ENCODE measurements at places on chromosomes 13 and 19.

- no peak for DNase-seq
Measured at GRCh38 chr13:24135674-24136300, 24.7 kb upstream of the SPATA13 start.

DNA sequence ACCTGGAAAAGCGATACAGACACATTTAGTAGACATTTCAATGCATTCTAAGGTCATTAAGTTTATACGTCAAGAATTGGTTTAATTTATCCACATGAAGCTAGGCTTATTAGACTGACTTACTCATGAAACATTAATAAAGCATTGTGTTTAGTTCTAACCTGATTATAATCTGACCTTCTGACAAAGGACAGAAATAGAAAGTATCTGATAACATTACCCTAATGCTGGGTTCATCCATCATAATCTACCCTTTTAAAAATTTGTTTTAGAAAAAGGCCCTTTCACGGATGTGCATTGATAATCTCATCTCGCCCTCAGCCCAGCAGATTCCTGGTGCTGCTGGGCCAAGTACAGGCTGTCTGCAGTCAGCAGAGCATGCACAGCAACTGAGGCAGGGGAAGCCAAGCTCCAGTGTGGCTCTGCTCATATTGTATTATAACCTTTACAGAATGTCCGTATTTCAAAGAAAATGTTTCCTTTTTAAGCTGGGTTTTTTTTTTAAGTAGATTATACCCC lies 142.1 kb upstream of the MAB21L1 start:
- no peak for DNase-seq

DNA sequence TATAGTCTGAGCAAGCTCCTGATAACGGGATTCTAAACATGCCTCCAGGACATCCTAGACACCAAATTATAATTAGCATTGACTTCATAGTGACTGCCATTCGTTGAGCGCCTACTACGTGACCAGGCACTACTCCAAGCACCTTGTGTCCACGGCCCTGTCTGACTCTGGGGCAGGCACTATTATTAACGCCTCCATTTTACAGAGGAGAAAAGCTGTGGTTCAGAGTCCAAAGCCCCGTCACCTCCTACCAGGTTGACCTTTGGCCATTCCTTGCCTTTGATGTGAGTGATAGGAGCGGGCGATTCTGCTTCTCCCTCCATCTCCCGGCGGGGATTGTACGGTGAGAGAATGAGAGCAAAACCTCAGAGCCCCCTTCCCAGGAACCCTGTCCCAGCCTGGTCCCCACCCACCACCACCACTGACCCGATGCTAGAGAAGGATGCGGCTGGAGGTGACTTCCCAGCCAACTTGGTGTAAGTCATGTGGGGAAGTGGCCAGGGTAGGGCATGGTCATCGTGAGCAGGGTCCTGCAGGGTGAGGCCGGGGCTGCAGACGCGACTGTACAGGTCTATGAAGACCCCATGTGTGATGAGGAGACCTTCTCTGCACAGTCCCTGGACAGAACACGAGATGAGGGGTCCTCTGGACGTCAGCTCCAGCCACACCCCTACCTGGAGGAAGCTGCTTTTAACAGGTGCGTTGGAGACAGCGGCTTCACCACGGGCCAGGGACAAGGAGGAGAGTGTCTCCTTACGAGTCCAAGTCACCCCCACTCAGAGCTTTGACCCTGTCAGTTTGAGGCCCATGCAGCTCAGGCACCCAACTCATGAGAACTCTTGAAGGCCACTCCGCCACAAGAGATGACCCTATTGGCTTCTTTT lies at the start of gene IGSF23:
IGSF23 (plus strand) TSS at position 269 of the 884 bp plus-strand sequence; CDS start at position 352, 83 bp downstream.
- no peak for DNase-seq

GRCh38 chr13:104014803-104015645 lies 948.8 kb upstream of the SLC10A2 start:
- DNase-seq = no peak

GRCh38 chr19:48735031-48735615 lies 5.3 kb downstream of the RASIP1 start:
- DNase-seq = no peak

GRCh38 chr13:96388598-96388997 lies 298.7 kb downstream of the HS6ST3 start:
- no peak for DNase-seq

- no peak for DNase-seq
Measured at GRCh38 chr13:40236566-40237168, 429.8 kb downstream of the FOXO1 start.

GRCh38 chr13:41428155-41428554 lies 29.2 kb upstream of the RGCC start:
- DNase-seq = no peak

- no peak for DNase-seq
Measured at GRCh38 chr13:110448677-110449076, 112.8 kb downstream of the RAB20 start.

DNA sequence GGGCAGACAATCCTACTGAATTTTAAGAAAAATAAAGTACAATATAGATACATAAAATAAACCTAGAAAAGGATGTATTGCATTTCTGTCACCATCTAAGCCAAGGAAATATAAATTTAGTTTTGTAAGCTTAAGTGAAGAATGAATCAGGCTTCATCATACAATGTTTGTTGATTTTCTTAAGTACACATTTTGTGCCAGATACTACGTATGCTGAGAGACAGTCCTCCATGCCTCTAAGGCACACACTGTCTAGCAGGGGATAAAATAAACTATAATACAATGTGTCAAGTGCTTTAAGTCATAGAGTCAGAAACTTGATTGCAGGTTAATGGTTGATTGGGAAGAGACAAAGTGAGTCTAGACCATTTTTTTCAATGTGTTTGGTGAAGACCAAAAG lies 465.7 kb downstream of the TBC1D4 start:
- DNase-seq = no peak

- no peak for DNase-seq
Measured at GRCh38 chr13:35818633-35819067, 312.5 kb downstream of the DCLK1 start.

DNA sequence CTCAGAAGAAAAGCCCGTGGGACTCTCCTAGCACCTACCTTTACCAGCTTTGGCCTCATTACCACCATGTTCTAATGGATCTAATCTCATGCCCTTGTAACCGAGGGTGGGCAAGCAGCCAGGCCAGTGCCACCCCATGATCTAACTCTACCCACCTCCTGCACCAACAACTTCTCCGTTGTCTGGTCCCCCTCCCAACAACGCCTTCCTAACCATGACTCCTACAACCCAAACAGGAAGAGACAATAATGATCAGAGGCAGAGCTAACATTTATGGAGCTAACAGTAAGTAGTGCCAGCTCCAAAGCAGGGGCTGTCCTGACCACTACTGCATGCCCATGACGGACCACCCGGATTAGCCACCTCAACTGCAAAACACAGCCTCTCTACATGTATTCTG lies 3.5 kb downstream of the USP12 start:
- no peak for DNase-seq

DNA sequence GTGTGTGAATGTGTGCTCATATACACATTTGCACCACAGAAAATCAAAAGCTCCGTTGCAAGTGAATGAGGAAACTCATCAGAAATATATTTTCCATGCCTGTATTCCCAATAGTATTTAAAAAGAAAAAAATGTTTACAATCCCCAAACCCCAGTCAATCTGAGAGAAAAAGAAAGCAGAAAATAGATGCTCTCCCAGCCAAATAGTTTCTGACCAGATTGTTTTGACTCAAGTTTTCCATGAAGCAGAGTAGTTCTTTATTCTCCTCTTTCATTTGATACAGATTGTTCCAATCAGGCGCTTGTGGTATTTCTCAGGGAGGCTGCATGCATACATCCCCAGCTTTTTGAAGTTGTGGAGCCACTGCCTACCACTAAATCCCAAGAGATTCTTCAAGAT lies 110.6 kb downstream of the STARD13 start:
- DNase-seq = no peak

- no peak for DNase-seq
Measured at GRCh38 chr19:2187159-2187558, 23.4 kb downstream of the DOT1L start.

DNA sequence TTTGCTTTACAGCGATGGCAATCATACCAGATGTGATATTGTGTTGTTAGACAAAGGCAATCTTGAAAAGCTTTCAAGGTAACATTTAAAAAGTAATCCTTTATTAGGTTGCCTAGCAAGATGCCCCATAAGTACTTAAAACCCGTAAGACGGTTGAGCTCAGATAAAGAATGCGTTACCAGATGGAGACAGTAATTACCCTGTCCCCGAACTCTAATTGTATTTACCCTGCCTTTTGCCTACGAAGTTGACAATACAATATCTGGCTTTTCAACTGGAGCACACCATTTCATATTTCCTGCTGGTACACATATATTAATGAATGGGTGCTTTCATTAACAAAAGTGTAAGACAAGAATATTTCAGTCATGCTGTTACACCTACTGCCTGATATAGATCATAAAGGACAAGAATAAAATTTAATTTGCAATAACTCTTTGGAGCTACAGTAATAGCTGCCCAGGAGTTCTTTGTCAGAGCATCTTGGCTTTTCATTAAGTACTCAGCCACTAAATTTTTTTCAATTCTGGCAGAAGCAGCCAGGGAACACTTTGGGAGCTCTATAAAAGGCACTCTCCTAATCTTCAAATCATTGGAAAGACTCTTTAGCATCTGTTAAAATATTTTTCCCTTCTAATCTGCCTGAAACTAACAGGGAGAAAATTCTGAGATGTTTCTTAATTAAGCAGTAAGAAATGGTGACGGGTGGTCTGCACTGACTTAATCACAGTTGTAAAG lies 63.8 kb downstream of the DCT start:
- no peak for DNase-seq

GRCh38 chr19:2289714-2290435 lies 7.9 kb upstream of the PEAK3 start:
- DNase-seq = peak; percentile 51

DNA sequence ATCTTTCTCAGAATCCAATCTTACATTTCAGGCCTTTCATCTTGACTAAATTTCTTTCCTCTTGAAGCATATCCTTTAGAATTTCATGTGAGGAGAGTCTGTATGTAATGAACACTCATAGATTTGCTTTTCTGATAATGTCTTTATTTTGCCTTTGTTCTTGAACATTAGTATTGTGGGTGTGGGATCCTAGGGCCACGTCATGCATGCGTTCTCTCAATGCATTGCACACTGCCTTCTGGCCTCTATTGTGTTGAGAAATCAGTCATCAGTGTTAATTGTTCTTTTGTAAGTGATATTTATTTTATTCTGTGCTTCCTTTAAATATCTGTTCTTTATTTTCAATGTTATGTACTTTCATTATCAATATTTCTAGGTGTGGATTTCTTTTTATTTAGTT lies 364.9 kb downstream of the OXGR1 start:
- no peak for DNase-seq

DNA sequence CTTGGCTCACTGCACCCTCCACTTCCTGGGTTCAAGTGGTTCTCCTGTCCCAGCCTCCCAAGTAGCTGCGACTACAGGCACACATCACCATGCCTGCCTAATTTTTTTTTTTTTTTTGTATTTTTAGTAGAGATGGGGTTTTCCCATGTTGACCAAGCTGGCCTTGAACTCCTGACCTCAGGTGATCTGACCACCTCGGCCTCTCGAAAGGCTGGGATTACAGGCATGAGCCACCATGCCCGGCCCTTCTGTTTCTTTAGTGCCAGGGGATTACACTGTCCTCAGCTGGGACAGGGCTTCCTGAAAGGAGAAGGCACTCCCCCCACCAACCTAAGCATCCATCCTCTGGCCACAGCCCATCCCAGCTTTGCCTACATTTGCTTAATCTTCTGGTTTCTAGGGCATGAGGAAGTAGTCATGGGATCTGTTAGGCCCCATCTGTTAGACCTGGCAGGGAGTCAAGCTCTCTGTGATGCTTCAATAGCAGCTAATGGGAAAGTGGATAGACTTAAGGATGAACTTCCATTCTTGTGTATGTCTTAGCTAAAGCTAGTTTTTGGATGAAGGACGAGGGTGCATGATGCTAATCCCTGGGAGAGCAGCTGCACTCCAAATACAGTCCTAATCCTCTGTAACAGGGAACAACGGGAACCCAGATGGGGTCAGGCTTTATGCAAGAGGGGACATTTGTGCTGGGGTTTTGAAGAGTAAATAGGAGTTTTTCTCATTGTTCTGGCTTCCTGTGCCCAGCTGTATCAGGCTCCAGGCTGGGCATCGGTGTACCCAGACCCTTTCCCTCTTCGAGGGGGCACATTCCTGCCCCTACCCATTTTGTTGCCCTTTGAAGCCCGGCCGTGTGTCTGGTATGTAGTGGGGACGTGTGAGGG lies 2.6 kb downstream of the VAV1 start:
- no peak for DNase-seq

DNA sequence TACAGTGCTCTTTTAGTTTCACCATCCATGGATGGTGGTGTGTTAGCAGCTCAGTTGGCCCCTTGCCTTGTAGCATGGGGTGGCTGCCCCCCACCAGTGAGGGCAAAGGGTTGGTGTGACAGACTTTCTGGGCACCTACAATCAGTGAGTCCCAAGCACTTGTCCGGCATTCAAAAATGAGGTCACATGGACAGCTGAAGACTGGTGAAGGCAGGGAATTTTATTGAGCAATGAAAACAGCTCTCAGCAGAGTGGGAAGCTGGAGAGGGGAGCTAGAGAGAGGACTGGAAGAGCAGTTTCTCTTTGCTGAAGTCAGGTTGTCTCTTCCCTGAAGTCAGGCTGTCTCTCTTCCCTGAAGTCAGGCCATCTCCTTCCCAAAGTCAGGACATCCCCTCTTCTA lies 1053.2 kb downstream of the SLITRK1 start:
- no peak for DNase-seq

GRCh38 chr13:108326309-108326708 lies 56.8 kb downstream of the TNFSF13B start:
- no peak for DNase-seq

DNA sequence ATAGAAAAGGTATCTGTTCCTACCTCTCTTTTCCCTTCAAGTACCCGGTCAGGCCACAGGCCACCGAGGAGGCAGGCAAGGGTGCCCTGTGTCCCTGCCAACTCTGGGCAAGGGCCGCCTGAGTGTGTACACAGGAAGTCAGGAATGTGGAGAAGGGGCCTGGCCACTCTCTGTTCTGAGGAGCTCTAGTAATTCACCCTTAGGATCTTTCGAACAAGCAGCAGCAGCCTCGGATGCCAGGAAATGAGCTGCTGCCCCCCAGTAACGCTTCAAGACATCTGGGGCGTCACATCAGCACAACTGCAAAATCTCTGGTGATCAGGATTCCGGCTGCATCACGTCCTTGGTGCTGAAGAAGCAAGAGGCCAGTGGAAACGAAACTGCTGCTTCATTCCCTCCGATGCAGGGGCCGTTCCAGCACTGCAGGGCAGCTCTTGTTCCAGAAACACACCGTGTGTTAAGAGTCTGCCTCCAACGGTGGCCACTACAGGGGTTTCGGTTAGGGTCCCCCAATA lies 2.0 kb downstream of the RAB20 start:
- no peak for DNase-seq
